ENCODE measurements at places on chromosomes 11 and 22. TPM values are rescaled to one million over a fixed set of nuclear protein-coding genes. Genes with fewer than 3 reads are reported as not detected.

DNA sequence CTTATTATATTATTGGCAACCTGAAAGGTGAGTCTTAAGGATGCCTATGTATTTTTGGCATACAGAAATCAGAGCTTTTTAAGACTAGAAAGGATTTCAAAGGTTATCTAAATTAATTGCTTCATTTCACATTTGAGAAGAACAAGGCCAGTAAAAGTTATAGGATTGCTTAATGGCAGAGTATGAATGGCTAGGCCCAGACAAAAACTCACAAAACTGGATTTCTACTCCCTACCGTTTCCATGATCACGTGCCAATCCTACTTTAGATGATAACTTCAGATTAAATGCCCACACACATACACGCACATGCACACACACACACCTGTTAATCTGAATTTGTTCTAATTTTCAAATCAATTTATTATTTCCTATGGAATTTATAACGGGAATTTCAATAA lies 1.8 kb upstream of the PDE3B start:
- no peak for DNase-seq

DNA sequence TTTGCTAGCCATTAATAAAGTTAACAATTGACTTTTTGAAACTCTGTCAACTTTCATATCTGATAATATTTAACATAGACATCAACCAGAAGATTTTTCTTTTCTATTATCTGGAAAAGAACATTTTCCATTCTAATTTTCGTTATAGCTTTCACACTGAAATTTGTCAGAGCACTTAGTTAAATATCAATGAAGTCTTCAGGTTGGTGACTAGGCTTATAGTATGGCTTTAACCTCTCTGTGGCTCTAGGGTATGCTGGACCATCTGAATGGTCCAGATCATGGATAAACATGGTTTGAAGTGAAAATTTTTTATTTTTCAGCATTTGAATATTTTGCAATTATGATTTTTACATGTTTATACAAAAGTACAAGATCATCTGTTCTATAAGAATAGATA lies 548.1 kb downstream of the CNTN5 start:
- no peak for DNase-seq

GRCh38 chr22:50569041-50569459 lies 6.3 kb upstream of the SYCE3 start:
- no peak for DNase-seq

DNA sequence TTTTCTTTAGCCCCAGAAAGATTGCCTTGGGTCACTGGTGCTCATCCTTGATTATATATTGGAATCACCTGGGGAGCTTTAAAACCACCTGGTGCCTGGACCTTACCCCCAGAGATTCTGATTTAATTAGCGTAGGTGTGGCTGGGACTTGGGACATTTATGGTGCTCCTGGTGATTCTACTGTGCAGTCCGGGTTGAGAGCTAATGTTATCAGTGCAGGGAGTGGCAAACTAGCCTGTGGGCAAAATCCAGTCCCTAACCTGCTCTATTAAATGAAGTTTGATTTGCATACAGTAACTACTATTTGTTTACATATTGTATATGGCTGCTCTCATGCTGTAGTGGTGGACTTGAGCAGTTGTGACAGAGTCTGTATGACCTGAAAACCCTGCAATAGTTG lies 134.0 kb upstream of the SORL1-AS1 start:
- DNase-seq, result no peak

GRCh38 chr11:4577761-4578160 lies 3.8 kb upstream of the OR52I2 start:
- DNase-seq, result no peak

- no peak for DNase-seq
These were observed 1.9 kb upstream of the GRAMD1B start for GRCh38 chr11:123428116-123428715.

IGSF9B gene
- 3.0 TPM for total RNA-seq

Data from mesenteric fat pad (tissue), 1 donor.